ENCODE measurements at places on chromosomes 2 and 18. TPM values are rescaled to one million over a fixed set of nuclear protein-coding genes. Genes with fewer than 3 reads are reported as not detected.

Gene TFPI
- 8.8 TPM for total RNA-seq

- DNase-seq, result no peak
- no peaks in the 10 kb centered on the region for H3K4me1 ChIP-seq
- H3K27ac ChIP-seq, result no peak overlapping the region
- no peaks in the 10 kb centered on the region for H3K27me3 ChIP-seq
- H3K36me3 ChIP-seq, result no peaks in the 10 kb centered on the region
- no peak overlapping the region for H3K4me3 ChIP-seq
Observed at GRCh38 chr2:85850451-85850850, 38.3 kb downstream of the ST3GAL5 start.

Gene TSPYL6
- total RNA-seq, result not detected

DNA sequence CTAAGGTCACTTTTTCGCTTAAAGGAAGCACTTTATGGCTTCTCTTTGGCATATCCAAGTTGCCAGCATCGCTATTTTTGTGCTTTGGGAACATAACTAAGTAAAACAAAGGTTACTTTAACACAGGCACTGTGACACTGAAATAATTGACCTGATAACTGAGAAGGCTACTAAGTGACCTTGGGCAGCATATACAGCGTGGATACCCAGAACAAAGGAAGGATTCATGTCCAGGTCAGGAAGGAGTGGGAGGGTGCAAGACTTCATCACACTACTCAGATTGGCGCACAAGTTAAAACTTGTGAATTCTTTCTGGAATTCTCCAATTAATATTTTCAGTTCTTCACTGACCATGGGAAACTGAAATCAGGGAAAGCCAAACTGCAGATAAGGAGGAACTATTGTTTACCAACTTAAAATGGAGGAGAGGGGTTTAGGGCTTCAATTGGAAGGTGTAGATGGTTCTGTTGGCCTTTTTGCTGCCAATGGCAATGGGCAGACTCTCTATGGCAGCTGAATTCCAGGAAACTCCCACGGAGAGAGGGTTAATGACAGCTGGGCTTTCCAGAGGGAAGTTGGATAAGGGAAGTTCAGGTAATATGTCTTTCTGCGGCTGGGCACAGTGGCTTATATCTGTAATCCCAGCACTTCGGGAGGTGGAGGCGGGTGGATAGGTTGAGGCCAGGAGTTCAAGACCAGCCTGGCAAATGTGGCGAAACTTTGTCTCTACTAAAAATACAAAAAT is 45.3 kb downstream of the COMMD1 start:
- H3K4me3 ChIP-seq, result no peak overlapping the region
- no peaks in the 10 kb centered on the region for H3K4me1 ChIP-seq
- no peak for DNase-seq
- no peaks in the 10 kb centered on the region for H3K27me3 ChIP-seq

GRCh38 chr2:141824790-141825189 is 306.0 kb downstream of the LRP1B start:
- DNase-seq, result no peak
- H3K36me3 ChIP-seq, result no peaks in the 10 kb centered on the region
- H3K4me1 ChIP-seq, result no peaks in the 10 kb centered on the region
- no peak overlapping the region for H3K27ac ChIP-seq
- H3K4me3 ChIP-seq, result no peak overlapping the region

GRCh38 chr2:31060397-31060796 is 77.8 kb downstream of the GALNT14 start:
- H3K27ac ChIP-seq, result no peak overlapping the region
- no peaks in the 10 kb centered on the region for H3K27me3 ChIP-seq
- H3K4me3 ChIP-seq, result no peak overlapping the region
- no peaks in the 10 kb centered on the region for H3K36me3 ChIP-seq
- H3K4me1 ChIP-seq, result no peaks in the 10 kb centered on the region
